Neuronal stem cell (in vitro differentiated cells): ENCODE measurements at places on chromosomes 7 and 10.

DNA sequence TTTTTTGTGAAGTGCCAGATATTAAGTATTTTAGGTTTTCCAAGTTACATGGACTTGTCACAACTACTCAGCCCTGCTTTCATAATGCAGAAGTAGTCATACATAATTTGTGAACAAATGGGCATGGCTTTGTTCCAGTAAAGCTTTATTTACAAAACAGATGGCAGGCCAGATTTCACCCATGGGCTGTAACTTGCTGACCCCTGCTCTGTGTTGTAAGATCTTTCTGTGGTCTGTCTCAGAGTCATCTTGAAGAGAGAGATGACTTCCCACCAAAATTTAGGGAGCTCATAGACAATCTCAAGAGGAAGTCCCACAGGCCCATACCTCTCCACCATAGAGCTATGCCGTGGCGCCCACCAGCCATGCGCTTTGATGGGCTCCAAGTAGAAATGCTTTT, 616.1 kb downstream of the LRMDA start:
- no peak for DNase-seq

GRCh38 chr7:116809636-116810266, 52.6 kb upstream of the CAPZA2 start:
- peak; percentile 48 for DNase-seq

DNA sequence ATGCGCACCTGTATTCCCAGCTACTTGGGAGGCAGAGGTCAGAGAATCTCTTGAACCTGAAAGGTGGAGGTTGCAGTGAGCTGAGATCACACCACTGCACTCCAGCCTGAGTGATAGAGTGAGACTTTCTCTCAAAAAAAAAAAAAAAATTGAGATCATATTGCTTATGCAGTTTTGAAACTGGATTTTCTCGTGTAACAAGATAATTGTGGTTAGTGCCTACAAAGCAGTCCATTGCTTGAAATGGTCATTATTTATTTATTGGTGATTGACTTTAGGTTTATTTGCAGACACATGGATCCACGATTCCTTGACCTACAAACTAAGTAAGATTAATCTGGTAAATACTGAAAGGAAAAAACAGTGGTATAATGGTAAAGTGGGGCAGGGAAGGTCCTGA, 149.8 kb downstream of the TAX1BP1 start:
- no peak for DNase-seq

- no peak for DNase-seq
Observed at GRCh38 chr7:133354546-133355324, 101.9 kb downstream of the EXOC4 start.

DNA sequence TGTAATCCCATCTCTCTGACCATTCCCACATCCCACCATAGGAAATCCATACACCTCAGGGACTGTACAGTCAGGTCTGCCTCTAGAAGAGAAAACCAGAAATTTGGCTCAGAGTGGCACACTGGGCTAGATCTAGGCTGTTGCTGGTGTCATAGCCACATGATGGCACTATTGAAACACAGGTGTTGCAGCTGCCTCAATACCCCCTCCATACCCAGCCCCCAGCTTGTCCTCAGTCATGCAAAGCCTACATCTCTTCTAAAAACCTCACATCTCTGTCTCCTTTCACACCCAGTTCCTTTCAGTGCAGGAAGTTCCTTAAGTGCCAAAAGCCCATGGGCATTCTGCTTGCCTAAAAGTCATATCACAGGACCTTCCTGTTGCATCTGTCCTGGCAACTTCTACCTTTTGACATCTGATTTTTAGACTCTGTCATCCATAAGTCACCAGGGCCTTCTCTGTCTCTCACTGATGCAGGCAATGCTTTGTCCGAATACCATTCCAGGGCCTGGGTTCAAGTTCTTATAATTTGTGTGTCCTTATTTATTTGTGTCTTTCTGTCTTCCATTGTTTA, 27.0 kb upstream of the HIBADH start:
- DNase-seq: peak; percentile 4

DNA sequence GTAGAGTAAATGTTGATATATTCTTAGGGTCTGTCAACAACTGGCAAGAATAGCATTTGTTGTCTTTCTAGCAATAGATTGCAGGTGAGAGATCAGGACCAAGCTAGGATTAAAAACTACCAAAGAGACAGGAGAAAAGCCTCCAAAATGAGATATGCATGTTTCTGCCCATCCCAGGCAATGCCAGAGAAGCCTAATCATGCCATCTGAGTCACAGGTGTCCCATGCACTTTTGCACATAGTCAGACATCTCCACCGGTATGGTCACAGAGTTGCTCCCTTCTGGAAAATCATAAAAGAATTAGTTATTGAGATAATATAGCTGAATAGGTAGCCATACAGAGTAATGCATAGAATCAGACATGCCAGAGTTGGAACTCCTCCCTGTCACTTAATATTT, 50.6 kb downstream of the PDK4 start:
- DNase-seq: no peak

GRCh38 chr10:3757638-3758490, 27.1 kb downstream of the KLF6 start:
- no peak for DNase-seq

DNA sequence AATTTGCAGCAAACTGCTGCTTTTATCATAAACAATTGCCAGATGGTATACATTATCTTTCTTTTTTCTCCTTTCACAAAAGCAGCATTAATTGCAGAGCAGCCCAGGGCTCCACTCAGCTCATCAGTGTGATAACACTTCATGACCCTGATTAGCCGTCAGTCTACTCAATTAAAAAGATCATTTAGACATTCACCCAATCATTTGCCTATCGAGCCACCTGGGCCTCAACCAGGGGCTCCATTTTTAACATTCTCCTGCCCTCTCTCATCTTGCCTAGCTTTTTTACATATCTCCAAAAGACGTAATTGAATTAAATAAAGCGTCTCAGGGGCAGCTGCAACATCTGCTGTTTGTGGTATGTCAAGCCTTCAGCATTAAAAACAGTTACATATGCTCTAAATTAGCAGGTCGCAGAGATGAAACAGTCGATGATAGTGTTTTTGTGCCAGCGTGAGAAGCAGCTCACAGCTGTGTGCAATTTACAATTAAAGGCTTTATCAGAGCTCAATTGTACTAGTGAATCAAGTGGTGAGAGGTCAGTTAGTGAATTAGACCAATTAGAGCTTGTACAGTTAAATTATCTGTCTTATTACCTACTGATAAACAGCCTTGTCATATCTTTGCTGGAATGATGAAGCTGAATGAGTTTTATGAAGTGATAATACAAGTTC, 522.5 kb downstream of the ETV1 start:
- DNase-seq: peak; percentile 4

GRCh38 chr7:150313367-150313809, 9.8 kb upstream of the LRRC61 start:
- DNase-seq: no peak

GRCh38 chr7:517774-518629, 1.6 kb downstream of the PDGFA start:
- DNase-seq: peak; percentile 35

DNA sequence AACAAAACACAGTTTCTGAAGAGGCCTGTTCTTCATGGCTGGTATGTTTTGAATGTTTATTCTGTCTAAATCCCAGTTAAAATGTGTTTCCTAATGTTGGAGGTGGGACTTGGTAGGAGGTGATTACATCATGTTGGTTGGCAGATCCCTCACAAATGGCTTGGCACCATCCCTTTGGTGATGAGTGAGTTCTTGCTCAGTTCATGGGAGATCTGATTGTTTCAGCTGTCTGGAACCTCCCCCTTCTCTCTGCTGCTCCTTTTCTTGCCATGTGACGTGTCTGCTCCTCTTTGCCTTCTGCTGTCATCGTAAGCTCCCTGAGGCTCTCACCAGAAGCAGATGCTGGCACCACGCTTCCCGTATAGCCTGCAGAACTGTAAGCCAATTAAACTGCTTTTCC, 383.6 kb upstream of the TPK1 start:
- no peak for DNase-seq

- no peak for DNase-seq
Observed at GRCh38 chr7:1706721-1707613, 36.9 kb downstream of the ELFN1 start.

- peak; percentile 35 for DNase-seq
Observed at GRCh38 chr7:22726345-22726906, 574 bp upstream of the IL6 start.

DNA sequence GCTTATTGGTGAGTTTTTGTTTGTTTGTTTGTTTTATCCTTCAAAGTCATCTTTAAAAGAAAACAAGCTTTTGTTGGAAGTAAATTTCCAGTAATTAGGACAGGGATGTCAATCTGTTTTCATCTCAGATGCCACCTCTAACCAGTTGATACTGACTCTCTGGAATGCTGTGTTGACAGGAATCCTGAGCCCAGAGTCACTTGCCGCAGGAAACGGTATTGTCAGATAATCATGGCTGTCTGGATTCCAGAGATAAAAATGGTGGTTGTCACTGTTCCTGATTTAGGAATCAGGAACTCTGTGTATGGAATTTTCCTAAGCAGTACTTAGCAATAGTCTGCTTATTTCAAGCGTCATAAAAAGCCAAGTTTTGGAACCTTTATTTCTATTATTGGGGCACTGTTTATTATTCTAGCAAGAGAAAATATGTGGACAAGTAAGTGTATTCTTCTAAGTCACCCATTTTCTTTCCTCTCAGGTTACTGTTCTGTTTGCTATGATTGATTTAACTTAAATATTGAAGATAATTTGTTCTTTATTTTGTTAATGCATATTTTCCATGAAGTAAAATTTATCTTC, 39.2 kb downstream of the CDC123 start:
- DNase-seq: no peak

DNA sequence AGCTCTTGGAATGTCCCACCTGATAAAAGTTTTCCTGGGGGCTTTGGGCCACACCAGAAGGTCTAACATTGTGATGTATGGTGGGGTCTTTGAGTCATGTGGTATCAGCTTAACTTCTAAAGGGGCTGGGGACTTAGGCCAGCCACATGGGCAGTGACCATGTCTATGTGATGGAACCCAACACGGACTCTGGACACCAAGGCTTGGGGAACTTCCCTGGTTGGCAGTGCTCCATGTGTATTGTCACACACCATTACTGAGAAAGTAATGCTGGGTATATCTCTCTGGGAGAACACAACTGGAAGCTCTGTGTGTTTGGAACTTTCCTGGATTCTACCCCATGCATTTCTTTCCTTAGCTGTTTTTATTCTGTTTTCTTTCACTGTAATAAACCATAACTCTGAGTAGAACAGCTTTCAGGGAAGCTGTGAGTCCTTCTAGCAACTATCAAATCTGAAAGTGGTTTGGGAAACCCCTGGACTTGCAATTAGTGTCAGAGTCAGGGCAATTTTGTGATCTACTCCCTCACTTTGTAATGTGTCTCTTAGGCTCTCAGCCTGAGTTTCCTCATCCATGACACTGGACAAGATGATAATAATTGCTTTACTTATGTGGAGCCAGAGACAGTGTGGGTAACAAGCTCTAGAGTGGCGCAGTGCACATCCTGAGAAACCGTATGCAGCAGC, 28.4 kb upstream of the AGK start:
- no peak for DNase-seq

GRCh38 chr7:39383136-39383535, 183.1 kb upstream of the YAE1 start:
- DNase-seq: no peak

GRCh38 chr10:9229702-9230244, 1175.3 kb downstream of the GATA3 start:
- DNase-seq: no peak
